ENCODE measurements at places on chromosomes 16 and 17.

GRCh38 chr16:19886073-19886941 is 1.7 kb upstream of the GPRC5B start:
- peak; percentile 9 for DNase-seq

DNA sequence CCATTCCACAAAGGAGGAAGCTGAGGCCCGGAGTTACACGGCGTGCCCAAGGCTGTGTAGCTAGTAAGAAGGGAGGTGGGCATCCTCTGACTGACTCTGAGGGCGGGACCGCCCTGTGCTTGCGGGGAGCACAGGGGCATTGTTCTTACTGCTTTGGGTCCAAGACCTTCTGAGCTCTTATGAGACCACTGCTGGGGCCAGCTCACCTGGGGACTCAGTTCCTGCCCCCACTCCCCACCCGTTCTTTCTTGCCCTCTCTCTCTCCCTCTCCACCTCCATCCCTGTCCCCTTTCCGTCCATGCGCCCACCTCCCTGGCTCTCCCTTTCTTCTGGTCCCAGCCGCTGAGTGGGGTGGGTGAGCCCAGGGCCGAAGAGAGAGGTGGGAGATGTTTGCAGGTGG is 19.6 kb downstream of the CCR7 start:
- no peak for DNase-seq

- no peak for DNase-seq
Observed at GRCh38 chr17:14316126-14316832, 15.4 kb downstream of the HS3ST3B1 start.

- DNase-seq = no peak
Observed at GRCh38 chr16:36336-36984, 16.9 kb downstream of the POLR3K start.

- no peak for DNase-seq
Observed at GRCh38 chr16:67100569-67101310, 9.0 kb upstream of the PHAF1 start.
